ENCODE measurements at places on chromosomes 4 and X.

DNA sequence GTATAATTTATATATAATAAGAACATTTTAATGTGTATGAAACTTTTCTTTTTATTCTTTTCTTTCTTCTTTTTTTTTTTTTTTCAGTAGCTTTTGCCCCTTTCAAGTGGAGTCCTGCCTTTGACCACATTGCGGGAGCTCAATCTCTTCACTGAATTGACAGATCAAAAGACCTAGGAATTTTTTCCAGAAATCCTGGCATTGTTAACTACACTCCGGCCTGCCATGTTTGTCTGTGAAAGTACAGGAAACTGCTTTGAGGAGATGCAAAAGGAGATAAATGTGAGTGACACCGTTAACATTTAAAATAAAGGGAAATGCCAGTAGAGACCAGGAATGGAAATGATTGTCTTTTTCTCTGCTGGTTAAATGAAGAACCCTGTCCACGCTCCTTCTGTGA, 159.3 kb upstream of the VCX3A start:
- DNase-seq: no peak

- no peak for DNase-seq
Measured at GRCh38 chrX:287670-288069, 6.5 kb downstream of the PLCXD1 start.

DNA sequence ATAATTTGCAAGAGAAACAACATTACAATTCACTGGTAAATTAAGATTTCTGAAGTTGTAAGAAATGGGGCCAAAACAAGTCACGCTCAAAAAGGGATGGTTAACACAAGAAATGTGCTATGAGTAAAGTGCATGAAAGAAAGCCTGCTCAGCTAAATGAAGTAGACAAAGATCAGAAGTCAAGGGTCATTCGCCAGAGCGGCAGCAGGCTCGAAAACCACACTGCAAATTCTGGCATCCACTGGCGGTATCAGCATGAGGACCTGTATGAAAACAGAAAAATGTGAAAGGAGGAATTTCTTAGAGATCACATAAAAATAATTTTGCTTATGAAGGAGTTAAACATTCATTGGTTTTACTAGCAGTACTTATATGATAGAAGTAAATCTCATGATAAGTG, 49.6 kb downstream of the FBXL5 start:
- no peak for DNase-seq

DNA sequence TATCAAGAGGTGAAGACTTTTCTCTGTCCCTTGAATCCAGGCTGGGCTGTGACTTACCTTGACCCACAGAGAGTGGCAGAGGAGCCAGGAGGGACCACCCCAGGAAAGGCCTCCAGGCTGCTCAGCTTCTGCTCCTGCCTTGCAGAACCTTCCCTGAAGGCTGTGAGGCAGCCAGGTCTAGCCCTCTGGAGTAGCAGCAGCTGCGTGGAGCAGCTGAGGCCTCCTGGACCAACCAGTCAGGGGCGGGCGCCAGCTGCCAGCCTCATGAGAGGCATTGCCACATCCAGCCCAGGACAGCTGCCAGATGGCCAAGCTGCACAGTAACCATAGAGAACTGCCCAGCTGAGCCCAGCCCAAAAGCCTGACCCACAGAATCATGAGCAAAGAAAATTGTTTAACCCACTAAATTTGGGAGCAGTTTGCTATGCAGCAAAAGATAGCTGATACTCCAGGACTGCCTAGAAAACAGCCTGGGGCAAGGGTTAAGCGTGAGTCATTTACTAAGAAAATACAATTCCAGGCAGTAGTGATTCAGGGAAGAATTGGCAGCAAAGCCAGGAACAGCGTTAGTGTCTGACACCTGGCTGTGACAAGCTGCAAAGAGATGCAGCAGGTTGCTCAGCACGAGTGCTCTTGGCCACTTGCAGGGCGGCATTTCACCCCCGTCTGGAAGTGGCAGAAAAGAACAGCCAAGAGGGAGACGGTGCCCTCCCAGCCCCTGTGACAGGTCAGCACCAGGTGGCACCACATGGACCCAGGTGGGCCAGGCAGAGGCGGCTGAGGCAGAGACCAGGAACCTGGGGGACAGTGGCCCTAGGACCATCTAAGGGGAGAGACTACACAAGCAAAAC, 14.7 kb upstream of the PDE6B start:
- DNase-seq: no peak

DNA sequence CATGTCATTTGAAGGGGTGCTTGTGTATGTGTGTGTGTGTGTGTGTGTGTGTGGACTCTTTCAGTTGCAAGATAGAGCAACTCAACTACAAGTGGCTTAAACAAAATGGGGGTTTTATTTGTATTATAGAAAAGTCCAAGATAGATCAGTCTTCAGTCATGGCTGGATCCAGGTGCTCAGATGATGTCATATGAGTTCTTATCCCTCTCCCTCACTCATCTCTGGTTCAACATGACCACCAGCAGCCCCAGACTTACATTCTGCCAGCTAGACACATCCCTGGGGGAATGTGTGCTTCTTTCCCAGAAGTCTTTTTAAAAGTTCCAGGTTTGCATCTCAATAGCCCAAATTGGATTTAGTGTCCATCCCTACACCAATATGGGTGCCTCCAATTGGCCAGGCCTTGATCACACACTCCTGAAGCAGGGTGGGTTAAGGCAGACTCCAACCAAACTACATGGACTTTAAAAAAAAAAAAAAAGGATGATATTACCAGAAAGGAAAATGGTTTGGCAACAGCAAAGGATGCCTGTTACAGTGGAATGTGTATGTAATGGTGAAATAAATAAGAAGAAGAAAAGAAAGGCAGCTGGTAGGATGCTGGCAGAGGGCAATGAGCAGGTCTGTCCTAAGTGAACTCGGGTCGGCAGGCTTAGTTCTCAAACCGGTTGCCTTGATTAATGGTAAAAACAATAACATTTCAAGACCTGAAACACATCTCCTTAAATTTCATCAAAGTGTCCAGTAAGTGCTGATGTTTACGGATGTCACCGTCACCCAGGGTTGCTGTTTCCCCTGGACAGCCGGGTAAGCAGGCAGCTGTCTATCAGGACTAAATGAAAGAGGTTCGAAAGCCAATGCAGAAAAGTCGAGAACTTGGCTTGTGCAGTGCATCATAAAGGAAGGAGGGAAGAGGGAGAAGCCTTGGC, 107.7 kb downstream of the SMIM20 start:
- DNase-seq: no peak

DNA sequence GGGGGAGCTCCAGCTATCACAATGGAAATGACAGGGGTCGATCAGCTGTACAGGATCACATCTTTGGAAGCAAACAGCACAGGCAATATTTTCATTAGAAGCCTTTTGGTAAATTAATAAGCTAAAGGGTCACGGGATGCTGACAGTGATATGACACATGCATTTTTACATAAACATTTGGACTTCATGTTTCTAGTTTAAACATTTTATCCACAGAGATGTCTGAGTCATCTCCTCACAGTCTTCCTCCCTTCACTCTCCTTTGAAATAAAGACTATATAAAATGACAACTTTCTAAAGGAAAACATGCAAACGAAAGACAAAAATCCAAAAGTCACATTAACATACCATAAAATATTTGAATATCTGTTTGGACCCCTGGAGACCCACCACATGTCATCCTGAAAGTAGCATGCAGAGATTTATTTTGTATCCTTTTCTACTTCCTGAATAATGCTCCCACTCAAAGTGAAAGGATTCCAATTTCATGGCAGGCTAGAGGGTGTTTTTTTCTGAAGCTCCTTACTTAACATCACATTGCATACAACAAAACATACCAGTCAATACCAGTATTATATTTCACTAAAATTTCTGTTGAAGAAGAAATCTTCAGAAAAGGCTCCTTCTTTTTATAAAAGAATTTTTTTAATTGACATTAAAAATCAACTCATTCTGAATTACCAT, 200.1 kb upstream of the PPARGC1A start:
- DNase-seq: no peak

DNA sequence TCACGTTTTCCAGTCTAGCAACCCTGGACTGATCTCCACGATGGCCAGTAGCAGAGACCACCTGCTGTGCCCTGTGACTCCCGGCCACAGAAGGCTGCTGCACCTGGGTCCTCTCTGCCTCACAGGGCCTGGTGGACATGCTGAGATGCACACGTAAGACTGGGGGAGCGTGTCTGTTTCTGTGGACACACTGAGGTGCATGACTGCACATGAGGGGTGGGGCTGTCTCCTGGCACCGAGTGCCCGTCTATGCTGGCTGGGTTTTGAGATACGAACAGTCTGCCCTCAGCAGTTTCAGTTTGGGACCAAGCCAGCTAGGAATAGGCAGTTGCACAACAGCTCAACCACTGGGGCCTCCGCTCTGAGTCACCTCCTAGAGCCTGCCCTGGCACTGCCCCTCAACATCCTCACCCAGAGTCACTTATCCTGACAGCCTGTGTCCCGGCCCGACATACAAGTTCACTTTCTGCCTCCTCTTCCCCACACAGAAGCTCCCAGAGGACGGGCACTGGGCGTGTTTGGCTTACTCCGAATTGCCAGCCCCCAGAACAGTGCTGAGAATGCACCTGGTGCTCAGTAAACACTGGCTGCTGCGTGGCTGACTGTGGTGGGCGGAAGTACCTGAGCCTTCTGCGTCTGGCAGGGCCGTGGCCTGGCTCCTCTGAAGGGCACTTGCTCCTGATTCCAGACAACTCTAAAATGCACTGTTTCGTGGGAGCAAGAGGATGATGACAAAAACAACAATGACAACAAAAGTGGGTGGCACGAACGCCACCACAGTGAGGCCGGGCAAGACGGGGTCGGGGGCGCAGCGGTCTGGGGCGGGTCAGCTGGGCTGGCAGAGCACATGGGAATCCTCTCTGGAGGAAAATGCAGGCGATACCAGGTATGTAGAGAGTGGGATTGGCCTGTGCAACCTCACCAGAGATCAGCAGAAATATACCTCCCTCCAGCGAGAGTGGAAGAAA, 30.9 kb downstream of the RNF212 start:
- DNase-seq: peak; percentile 21

GRCh38 chrX:72306085-72306801, 529 bp upstream of the CITED1 start:
- no peak for DNase-seq

DNA sequence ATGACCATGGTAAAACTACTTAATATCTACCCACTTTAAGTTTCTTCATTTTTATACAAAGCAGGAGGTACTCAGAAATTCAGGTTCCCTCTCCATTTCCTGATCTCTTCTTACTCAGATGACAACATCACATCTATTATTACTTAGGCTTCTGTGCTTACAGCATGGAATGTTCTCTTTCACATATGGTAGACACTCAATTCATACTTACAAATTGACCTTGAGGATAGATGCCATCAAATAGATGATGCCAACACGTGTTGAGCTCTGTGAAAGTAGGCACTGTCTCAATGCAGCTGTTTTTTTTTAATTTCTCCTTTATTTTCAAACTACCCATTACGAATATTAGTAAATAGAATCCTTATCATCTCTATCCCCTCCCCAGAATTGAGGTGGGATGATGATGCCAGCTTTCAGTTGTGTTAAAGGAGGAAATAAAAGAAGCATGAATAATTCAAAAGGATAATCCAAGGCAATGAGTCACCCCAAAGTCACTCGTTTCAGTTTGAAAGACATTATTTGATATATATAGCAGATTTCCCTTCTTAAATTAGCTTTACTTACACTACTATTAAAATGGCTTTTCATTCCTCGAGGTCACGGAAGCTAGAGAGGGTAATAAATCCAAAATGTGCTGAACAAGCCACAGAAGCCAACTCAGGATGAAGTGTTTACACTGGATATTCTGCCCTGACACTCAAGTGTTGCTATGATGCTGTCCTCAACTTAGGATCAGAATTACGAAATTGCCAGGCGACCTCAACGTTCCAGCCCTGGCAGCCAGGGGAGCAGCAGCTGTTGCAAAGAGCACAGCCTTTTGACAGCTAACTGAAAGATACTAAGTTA, 124.2 kb upstream of the EOLA2 start:
- peak; percentile 12 for DNase-seq

GRCh38 chrX:120450163-120450562, 18.9 kb downstream of the LAMP2 start:
- DNase-seq: no peak

- no peak for DNase-seq
Measured at GRCh38 chrX:101693476-101693875, 33.8 kb upstream of the ARMCX2 start.

All from SHP77 treated with DMSO at 0.1 percent for 48 hours (cell line).